Activated B cell treated with CpG ODN at 0.5 μM for 24 hours (primary cell): ENCODE measurements at places on chromosomes 2 and 18. TPM values are rescaled to one million over a fixed set of nuclear protein-coding genes. Genes with fewer than 3 reads are reported as not detected.

The TTL gene
- 16.0 and 20.8 TPM in 2 replicates for total RNA-seq

The VIT gene
- not detected in 2 replicates for total RNA-seq

The ST8SIA3 gene
- not detected in 2 replicates for total RNA-seq

The ASB18 gene
- not detected in 2 replicates for total RNA-seq

The IL36G gene
- not detected in 2 replicates for total RNA-seq

The SERPINB13 gene
- not detected in 2 replicates for total RNA-seq

The BOLL gene
- not detected in 2 replicates for total RNA-seq

The NAT8 gene
- total RNA-seq: not detected in 2 replicates

The MLPH gene
- total RNA-seq: not detected in 2 replicates

The HOXD9 gene
- total RNA-seq: not detected in 2 replicates

The EFHD1 gene
- total RNA-seq: not detected in 2 replicates

The TNFRSF11A gene
- total RNA-seq: 0.07 and 0.24 TPM in 2 replicates

The GALR1 gene
- total RNA-seq: not detected in 2 replicates

The MROH2A gene
- total RNA-seq: not detected in 2 replicates

The COL4A4 gene
- 9.3 and 10.9 TPM in 2 replicates for total RNA-seq

The GKN1 gene
- total RNA-seq: not detected in 2 replicates

The TLX2 gene
- total RNA-seq: not detected in 2 replicates

The M1AP gene
- not detected in 2 replicates for total RNA-seq

The NDC80 gene
- total RNA-seq: 1.9 and 2.6 TPM in 2 replicates
